ENCODE measurements at places on chromosomes 7 and 10.
A peak's percentile ranks its signal among the peaks of the same experiment; 100 is the strongest.

- no peak for DNase-seq
Observed at GRCh38 chr7:2017914-2018568, 214.7 kb downstream of the MAD1L1 start.

DNA sequence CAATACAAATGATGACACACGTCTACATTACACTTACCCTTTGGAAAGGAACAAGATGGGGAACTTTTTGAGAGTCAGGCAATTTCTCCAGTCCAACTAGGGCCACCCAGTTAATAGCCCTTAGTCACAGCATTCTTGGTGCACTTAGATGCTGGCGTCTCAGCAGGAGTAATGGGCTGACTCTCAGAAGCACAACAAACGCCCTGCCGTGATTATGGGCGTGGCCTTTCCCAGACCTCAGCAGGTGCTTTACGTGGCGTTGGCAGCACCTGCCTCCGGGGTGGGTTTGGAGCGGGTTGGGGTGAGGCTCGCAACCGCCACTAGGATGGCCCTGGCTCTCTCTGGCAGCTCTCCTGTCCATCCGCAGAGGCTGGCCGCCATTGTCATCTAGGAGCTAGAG is 147.6 kb upstream of the SHH start:
- no peak for DNase-seq

DNA sequence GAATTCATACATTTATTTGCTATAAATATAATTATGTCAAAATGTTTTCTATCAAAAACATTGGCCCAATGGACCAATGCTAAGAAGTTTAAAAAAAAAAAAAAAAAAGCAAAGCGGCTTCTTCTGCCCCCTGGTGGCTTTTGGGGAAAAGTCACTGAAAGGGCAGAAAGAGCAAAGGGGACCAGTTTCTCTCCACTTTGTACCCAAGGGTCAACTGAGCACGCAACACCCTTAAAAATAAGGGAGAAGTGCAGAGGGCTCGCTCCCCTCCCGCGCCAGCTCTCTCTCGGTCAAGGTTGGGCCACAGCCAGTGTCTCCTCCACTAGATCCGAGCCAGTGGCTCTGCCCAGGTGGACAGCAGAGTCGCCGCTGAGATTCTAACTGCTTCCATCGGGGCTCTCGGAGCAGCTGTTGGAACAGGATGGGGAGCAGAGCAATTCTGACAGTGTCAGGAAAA is 136.4 kb upstream of the FGFR2 start:
- DNase-seq: peak; percentile 46

GRCh38 chr7:104980440-104980839 is 33.6 kb upstream of the KMT2E start:
- DNase-seq: no peak

GRCh38 chr7:116242178-116242577 is 31.8 kb downstream of the TES start:
- no peak for DNase-seq

- no peak for DNase-seq
Observed at GRCh38 chr10:15188603-15189002, 20.1 kb upstream of the NMT2 start.

- no peak for DNase-seq
Observed at GRCh38 chr10:96984541-96985131, 152.5 kb downstream of the LCOR start.

DNA sequence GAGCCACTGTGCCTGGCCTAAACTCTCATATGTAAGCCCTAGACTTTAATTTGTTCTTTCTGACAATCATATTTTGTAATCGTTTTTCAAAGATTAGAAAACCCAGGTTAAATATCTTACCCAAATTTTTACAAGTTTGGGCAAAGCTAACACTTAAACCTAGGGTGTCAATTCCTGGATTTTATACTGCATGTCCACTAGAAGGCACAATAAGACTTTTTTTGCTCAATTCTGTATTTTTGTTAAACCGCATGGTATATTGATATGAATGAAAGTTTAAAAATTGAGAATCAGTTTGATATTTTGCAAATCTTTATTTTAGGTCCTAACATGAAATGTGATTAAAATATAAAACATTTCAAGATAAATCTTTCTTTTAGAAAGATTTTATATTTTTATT is 29.3 kb downstream of the DYNC2I1 start:
- no peak for DNase-seq

DNA sequence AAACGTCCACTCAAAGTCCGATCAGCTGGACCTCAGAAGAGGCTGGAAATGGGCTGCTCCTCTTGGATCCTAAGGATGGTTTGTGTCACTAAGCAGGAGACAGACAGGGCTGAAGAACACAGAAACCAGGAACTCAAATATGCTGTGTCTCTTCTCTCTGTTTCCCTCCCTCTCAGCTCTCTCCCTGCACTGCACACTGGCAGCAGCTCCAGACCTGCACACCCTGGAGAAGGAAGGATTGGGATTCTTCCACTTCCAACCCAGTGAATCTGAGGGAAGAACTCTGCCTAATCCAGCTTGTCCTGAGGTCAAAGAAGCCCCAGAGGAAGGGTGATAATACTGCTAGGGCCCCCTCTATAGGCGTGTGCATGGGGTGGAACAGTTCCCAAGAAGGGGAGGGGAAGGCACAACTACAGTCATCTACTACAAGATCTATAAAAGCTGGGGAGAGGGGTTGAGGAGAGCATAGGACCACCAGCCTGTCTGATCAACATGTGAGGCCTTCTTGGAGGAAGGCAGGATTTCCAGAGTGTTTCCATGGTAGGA is 22.7 kb upstream of the ZCCHC24 start:
- DNase-seq: no peak

DNA sequence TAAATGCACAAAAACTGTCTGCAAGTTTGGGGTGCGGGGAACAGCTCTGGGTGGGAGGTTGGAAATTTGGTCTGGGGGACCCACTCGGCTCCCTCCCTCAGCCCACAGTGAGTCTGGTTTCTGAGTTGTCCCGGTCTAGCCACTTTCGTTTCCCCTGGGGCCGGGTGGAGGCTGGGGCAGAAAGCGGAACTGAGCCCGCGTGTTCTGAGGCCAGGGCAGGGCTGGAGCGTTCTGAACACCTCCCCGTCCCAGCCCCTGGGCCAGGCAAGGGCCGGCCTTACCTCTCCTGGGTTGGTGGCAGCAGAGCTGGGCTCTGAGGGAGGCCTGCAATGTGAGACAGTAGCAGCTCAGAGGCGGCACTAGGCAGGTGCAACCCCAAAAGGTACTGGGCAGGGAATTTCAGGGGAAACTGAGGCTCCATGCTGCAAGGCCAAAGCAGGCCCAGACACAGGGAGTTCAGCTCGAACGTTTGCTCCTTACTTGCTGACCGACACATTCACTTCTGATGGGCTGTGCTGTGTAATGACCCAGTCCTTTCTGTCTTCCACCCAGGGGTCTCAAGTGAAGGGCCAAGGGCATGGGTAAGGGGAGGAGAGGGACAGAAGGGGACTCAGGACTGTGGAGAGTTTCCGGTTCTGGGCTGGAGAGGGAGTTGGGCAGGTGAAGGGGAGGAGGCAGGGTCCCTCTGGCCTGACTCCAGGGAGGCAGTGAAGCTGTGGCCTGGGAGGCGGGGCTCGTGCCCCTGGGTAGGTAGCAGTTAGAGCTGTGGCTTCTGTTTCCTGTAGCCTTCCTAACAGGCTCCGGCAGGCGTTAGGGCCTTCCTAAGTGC is 3.0 kb downstream of the IRF5 start:
- no peak for DNase-seq

- DNase-seq: no peak
Observed at GRCh38 chr7:44713141-44713540, 35.5 kb upstream of the ZMIZ2 start.

DNA sequence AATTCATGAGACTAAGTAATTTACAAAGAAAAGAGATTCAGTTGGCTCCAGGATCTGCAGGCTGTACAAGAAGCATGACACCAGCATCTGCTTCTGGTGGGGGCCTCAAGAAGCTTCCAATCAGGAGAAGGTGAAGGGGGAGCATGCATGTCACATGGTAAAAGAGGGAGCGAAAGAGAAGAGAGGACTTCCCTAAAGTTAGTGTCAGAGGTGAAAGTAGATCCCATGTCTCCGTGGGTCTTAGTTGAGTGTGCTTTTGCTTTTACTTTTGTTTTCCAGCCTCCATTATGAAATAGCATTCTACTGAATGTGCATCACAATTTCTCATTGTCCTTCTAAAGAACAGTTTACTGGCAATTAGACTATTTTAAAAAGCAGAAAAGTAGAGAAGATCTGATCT is 213.6 kb upstream of the FZD1 start:
- DNase-seq: no peak

- DNase-seq: no peak
Observed at GRCh38 chr7:136245327-136246004, 268.3 kb upstream of the MTPN start.

DNA sequence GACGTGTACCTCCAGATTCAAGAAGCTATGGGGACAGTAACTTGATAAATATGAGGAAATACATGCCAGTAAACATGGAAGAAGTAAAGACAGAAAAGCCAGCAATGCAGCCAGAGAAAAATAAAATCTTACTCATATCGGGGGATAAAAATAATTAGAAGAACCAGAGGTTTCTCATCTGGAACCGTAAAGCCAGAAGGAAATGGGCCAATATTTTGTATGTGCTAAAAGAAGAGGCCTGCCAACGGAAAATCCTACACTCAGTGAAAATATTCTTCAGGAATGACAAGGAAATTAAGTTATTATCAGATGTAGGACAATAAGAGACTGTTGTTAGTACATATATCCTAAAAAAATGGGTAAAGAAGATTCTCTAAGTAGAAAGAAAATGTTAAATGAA is 401.2 kb downstream of the CDC14C start:
- DNase-seq: no peak

GRCh38 chr10:453647-454046 is 235.8 kb downstream of the DIP2C start:
- no peak for DNase-seq

GRCh38 chr7:73801577-73801976 is 29.2 kb upstream of the CLDN4 start:
- DNase-seq: no peak

- no peak for DNase-seq
Observed at GRCh38 chr10:89438525-89438924, 24.2 kb downstream of the IFIT5 start.

- no peak for DNase-seq
Observed at GRCh38 chr10:98167191-98167590, 32.7 kb downstream of the R3HCC1L start.

GRCh38 chr7:123748171-123748733 is 551 bp downstream of the WASL start:
- DNase-seq: peak; percentile 40

- DNase-seq: no peak
Observed at GRCh38 chr7:77760809-77761453, 37.3 kb downstream of the TMEM60 start.

GRCh38 chr10:78691301-78692030 is 377.3 kb upstream of the ZMIZ1 start:
- no peak for DNase-seq

- no peak for DNase-seq
Observed at GRCh38 chr7:35869810-35870209, 69.0 kb downstream of the SEPTIN7 start.

- DNase-seq: no peak
Observed at GRCh38 chr10:132385389-132385667, 11.7 kb upstream of the PWWP2B start.

GRCh38 chr10:69835875-69836730 is 34.4 kb downstream of the COL13A1 start:
- DNase-seq: no peak

- no peak for DNase-seq
Observed at GRCh38 chr7:158267742-158268435, 319.7 kb downstream of the PTPRN2 start.

DNA sequence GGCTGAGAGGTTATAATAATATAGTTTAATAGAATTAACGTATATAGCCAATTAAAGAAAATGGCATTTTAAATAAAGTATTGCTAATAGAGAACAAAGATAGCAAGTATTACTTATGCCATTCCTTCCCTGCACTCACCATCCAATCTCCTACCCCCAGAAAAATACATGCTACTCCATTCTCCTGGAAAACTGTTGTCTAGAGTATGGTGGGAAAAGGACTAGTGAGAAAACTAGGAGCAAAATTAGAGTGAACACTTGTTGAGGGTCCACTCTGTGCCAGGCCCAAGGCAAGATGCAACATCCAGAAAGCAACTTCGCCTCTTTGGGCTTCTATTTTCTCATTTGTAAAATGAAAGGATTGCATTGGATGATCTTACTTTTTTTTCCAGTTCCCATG is 149.1 kb downstream of the CPED1 start:
- DNase-seq: no peak

- DNase-seq: no peak
Observed at GRCh38 chr10:101047961-101048892, 13.6 kb upstream of the KAZALD1 start.

GRCh38 chr10:17655009-17655408 is 11.1 kb downstream of the STAM start:
- DNase-seq: no peak

DNA sequence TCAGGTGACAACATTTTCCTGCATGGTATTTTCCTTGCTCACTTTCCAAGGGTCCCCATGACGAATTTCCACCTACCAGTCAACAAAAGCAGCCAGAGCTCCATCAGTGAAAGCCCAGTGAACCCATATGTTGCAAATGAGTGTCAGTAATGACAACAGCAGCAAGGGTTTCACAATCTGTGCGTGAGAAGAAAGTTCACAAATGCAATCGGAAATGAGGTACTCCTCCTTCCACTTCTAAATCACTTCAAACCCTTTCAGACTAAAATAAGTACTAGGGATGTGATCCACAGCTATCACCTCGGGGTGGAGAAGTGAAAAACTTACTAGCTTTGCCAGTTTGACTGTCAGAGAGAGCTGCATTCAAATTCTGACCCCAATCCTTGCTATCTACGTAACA is 55.6 kb upstream of the BET1 start:
- DNase-seq: no peak

- DNase-seq: peak; percentile 71
Observed at GRCh38 chr10:117004227-117005025, 561 bp downstream of the SHTN1 start.

DNA sequence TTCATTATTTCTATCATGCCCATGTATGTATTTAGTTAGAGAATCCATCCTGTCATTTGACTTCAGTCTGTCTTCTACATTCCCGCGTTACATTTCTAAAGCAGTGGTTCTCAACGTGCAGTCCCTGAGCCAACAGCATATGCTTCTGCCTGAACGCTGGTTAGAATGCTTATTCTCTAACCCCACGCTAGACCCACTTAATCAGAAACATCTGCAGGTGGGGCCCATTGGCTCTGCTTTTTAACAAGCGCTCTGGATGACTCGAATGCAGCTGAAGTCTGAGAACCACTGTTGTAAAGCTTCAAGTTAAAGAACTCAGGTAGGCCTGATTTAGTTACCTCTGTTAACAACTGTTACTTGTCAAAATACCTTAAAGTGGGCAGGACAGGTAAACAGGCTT is 38.2 kb downstream of the NEUROD6 start:
- DNase-seq: no peak

DNA sequence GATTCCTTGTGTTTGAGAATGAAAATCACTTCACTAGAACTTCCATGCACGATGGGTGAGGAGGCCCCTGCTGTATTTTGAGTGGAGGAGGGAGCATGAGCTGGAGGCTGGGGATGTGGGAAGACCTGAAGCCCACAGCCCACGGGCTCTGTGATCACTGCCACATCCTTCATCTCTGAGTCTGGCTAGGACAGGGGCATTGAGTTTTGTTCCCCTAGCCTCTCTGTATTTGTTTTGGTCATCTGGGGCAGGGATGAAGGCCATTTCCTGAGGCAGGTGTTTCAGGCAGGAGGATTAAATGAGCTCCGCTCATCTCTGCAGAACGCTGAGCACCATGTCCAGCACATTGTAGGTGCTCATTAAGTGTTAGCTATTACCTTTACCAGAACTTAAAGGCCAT is 293.6 kb downstream of the GLRX3 start:
- DNase-seq: no peak

- DNase-seq: no peak
Observed at GRCh38 chr7:154541606-154542005, 461.3 kb downstream of the PAXIP1 start.

All from urothelium cell line (cell line).